ENCODE measurements at places on chromosomes 16 and 17. TPM values are rescaled to one million over a fixed set of nuclear protein-coding genes. Genes with fewer than 3 reads are reported as not detected.

The DRC3 gene
- 2.1 TPM for total RNA-seq

The SYNGR3 gene
- total RNA-seq: 0.76 TPM

The BCL6B gene
- total RNA-seq: 0.13 TPM

The HS3ST6 gene
- not detected for total RNA-seq

The MT1H gene
- not detected for total RNA-seq

The ATP2C2 gene
- not detected for total RNA-seq

The NME2 gene
- 477 TPM for total RNA-seq

The TBX6 gene
- 0.39 TPM for total RNA-seq

The OR1D5 gene
- not detected for total RNA-seq

The BAIAP3 gene
- total RNA-seq: 0.11 TPM

The PIGL gene
- 20.4 TPM for total RNA-seq

The SULT1A4 gene
- 4.6 TPM for total RNA-seq

The TBC1D3G gene
- total RNA-seq: not detected

The SLC35G6 gene
- total RNA-seq: not detected

The GPR179 gene
- under 0.01 TPM for total RNA-seq

The PCGF2 gene
- 3.8 TPM for total RNA-seq

The ANKS4B gene
- total RNA-seq: not detected

The GP1BA gene
- not detected for total RNA-seq

The ARL5C gene
- total RNA-seq: not detected

The ADGRG1 gene
- 3.1 TPM for total RNA-seq

The GDPD1 gene
- total RNA-seq: 0.39 TPM

The ZDHHC1 gene
- 9.1 TPM for total RNA-seq

The C16orf86 gene
- 2.9 TPM for total RNA-seq

The CCL1 gene
- not detected for total RNA-seq

The CORO6 gene
- total RNA-seq: 4.5 TPM

The NATD1 gene
- total RNA-seq: 5.7 TPM

The NHERF1 gene
- 82.6 TPM for total RNA-seq

The RSL1D1 gene
- total RNA-seq: 173 TPM

The HSF4 gene
- total RNA-seq: 3.0 TPM

The ABCA9 gene
- total RNA-seq: 1.7 TPM

The CCDC200 gene
- not detected for total RNA-seq

The ACTG1 gene
- total RNA-seq: 11,024 TPM

The NOD2 gene
- total RNA-seq: 0.52 TPM

The ADCY9 gene
- total RNA-seq: 37.0 TPM

The SNAI3 gene
- not detected for total RNA-seq

The DOC2A gene
- 0.13 TPM for total RNA-seq

The GABARAPL2 gene
- total RNA-seq: 49.8 TPM

The KDM6B gene
- 3.1 TPM for total RNA-seq

The CX3CL1 gene
- 0.65 TPM for total RNA-seq

The LGALS9B gene
- not detected for total RNA-seq

The OR1D2 gene
- total RNA-seq: under 0.01 TPM

The GGNBP2 gene
- total RNA-seq: 75.5 TPM

The HIC1 gene
- total RNA-seq: 12.9 TPM

The GPT2 gene
- 13.4 TPM for total RNA-seq

The SHCBP1 gene
- total RNA-seq: 11.6 TPM

The KCNH4 gene
- total RNA-seq: not detected

The GRIN2C gene
- 0.11 TPM for total RNA-seq

The KRT20 gene
- not detected for total RNA-seq
